Skeletal muscle cell (primary cell): ENCODE measurements at places on chromosomes 16 and 17.
A peak's percentile ranks its signal among the peaks of the same experiment; 100 is the strongest.

DNA sequence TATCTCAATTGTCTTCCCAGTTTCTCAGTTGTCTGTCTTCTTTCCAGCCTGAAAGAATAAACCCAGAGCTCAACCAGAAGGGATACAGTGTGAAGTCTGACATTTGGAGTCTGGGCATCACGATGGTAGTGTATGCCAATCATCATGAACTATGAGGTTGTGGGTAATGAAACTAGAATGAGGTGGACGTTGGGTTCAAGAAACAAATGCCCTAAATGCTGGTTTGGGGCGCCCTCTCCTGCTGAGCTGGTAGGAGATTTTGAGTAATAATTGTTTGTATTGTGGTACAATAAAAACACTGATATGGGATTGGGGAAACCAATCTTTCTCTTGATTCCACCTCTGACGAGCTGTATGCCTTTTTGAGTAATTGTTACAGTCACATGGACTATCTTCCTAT lies 110.4 kb downstream of the MAP2K6 start:
- DNase-seq: no peak

DNA sequence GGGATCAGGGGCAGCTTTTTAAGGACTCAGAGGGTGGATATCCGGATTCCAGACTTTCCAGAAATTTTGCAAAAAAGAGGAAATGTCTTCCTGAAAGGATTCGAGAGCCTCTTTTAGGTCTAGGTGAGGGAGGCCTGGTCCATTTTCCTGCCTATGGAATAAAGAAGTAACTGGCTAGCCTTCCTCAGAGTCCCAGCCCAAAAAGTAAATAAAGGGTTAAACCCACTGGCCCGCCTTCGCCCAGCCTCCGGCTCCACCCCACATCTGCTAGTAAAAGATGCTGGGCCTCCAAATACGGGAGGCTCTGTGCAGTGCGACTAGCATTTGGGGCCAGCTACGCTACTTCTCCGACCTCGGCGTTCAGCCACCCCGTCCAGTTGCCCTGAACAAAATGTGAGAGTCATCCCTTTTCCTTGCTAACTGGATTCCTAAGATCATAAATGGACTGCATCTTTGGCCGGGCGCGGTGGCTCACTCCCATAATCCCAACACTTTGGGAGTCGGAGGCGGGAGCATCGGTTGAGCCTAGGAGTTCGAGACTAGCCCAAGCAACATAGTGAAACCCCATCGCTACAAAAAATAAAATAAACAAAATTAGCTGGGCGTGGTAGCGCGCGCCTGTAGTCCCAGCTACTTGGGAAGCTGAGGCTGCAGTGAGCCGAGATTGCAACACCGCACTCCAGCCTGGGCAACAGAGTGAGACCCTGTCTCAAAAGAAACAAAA lies 824 bp upstream of the MPP2 start:
- no peak for DNase-seq

GRCh38 chr16:66609139-66609510 lies 4.6 kb downstream of the CMTM3 start:
- no peak for DNase-seq

GRCh38 chr17:35084987-35085386 lies 21.5 kb upstream of the RFFL start:
- no peak for DNase-seq

GRCh38 chr16:65069065-65069464 lies 52.8 kb downstream of the CDH11 start:
- peak; percentile 60 for DNase-seq

- DNase-seq: no peak
These were observed 138.3 kb downstream of the SHCBP1 start for GRCh38 chr16:46482895-46483294.

DNA sequence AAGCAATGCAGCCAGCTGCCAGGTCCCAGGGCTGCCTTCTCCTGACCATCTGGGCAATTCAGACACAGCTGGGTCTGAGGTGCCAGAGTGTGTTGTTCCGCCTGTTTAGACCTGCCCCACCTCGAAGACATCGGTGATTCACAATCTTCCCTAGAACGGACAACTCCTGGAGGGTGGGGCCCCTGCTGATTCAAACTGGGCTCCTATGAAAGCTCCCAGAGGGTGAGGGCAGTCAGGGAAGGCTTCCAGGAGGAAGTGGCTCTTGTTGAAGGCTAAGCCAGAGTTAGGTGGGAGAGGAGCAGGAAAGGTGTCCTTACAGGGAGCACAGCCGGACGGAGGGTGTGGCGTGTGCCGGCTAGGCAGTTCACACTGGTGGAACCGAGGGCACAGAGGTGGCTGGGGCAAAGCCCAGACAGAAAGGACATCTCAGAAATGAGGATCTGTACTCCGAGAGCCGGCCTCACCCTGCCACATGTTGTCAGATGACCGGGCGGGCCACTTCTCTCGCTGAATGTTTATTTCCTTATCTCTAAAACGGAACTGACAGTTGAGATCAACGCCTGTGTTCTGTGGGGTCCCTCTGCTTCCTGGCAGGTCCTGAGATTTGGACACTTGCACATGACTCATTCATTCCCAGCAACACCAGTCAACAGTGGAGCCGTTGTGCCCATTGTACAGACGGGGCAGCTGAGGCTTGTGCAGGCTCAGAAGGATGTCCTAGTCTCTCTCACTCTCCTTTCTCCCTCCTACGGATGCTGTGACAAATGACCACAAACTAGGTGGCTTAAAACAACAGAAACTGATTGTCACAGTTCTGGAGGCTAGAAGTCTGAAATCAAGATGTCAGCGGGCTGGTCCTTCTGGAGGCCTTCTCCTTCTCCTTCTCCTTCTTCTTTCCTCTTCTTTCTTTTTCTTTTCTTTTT lies 26.9 kb upstream of the LITAF start:
- DNase-seq: no peak

DNA sequence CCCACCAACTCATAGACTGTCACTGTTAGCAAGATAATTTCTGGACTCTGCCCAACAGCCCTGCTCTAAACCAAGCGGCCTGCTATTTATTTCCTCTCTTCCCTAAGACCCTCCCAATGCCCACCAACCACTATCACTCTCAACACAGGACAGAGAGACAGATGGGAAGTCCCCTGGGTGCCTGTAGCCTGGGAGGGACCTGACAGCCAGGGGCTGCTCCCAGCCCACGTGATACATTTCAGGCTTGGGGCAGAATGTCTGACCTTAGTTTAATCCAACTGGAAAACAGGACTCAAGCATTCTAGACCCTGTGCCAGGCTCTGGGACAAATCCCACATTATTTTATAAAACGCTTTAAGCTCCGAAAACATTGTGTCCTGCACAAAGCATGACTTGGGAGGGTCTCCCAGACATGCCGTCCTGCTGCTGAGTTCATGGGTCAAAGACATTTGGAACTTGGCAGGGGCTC lies 23.6 kb downstream of the XYLT1 start:
- DNase-seq: no peak

GRCh38 chr16:64892835-64893785 lies 228.8 kb downstream of the CDH11 start:
- peak; percentile 89 for DNase-seq

DNA sequence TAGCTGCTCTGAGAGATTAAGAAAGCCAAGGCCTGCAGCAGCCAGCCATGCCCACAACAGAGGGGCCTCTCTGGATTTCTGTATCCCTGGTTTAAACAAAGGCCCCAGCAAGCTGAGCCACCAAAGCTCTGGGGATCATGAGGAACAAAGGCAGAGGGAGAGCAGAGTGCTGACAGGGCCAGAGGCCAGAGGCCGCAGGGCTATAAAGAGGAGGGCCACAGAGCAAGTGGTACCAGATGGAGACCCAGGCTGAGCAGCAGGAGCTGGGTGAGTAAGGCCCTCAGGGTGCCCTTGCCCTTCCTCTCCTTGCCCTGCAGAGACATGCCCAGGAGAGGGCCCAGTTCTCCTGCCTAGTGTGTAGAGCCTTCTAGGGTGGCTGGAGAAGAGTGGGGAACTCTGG lies at the start of gene CRYBA1:
CRYBA1 (plus strand) TSS at position 232 of the 400 bp plus-strand sequence; CDS start at position 237, 5 bp downstream.
- DNase-seq: no peak

DNA sequence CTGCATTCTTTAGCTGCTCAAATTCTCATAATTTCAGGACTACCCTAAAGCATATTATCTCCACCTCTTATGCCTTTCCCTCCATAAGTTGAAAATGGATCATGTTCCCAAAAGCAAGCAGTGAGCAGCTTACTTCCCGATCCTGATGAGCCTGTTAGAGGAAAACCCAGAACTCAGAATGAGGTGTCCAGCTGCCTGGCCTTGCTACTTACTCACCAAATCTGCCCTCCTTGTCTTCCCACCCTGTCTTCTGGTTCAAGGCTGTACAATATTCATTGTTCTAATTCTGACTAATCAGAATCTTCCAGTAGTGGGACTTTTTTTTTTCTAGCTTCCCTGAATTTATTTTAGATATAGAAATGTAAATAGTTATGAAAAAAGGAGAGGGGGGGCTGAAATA lies 10.8 kb downstream of the LYRM1 start:
- no peak for DNase-seq

DNA sequence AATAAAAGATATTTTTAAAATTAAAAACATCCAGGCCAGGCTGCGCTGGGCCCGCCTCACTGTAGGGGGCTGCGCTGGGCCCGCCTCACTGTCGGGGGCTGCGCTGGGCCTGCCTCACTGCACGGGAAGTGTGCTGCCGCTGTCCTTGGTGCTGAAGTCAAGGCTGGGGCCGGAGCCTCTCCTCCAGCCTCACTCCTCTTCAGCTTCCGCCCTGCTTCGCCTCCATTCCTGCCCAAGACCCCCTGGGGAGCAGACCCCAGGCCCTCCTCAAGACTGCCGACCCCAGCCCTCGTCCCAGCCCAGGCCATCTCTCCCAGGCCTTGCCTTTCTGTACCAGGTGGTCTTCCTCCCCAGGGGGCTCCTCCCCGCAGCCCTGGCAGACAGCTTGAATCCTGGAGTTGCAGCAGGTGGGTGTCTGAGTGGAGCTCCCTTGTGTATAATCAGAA lies 26.2 kb downstream of the ENDOV start:
- DNase-seq: no peak

GRCh38 chr17:57631871-57632270 lies 113.2 kb downstream of the CCDC182 start:
- no peak for DNase-seq

GRCh38 chr17:1961189-1961588 lies 63.9 kb downstream of the RTN4RL1 start:
- DNase-seq: no peak

GRCh38 chr16:79097166-79097565 lies 503.4 kb downstream of the MAF start:
- no peak for DNase-seq

DNA sequence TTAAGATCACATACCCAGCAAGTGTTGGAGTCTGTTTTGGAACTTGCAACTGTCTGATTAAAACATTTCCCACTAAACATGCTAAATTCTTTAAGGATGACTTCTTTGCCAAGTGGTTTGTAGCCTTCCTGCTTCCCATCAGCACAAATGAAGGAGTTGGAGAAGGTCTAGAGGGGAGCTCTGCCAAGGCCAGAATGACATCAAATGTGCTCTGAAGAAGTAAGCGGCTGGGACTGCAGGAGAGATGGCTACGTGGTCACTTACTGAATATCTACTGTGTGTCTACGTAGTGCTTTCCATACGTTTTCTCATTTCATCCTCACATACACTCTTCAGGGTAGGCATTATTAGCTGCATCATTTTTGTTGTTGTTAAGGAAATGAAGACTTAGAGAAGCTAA lies 135.7 kb upstream of the NLRP1 start:
- no peak for DNase-seq

DNA sequence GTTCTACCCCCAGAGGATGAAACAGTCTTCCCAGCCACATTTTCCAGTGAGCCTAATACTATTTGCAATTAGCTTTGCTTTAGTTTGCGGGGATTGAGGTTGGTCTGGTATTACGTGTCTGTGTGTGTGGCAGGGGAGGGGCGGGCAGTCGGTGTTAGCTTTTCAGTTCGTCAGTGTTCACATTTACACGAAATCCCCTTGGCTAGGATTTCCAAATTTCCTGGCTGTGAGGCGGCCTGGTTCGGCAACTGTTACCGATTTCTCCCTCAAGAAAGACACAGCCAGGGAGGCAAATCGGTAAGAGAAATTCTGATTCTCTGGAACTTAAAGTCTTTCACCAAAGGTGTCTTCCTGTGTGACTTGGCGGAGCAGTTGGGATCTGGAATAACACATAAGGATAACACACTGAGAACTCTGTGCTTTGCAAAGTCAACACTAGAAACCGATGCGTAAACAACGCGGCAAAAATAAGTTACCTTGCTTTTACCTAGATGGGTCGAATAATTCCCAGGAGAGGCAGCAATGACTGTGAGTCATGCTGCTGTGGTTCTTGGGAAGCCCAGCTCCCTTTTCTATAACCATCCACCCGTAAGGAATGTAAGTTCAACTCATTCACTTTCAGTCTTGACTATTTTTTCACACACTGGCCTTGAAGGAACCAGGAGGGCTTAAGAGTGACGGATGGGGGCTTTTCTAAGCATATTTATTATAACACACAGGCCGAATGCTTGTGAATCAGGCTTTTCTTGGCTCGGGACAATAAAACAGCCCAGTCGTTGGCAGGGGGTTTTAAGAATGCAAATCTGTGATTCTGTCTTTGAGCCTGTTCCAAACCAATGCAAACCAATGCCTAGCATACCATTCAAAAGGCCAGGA lies 24.2 kb downstream of the GPRC5B start:
- DNase-seq: peak; percentile 41

DNA sequence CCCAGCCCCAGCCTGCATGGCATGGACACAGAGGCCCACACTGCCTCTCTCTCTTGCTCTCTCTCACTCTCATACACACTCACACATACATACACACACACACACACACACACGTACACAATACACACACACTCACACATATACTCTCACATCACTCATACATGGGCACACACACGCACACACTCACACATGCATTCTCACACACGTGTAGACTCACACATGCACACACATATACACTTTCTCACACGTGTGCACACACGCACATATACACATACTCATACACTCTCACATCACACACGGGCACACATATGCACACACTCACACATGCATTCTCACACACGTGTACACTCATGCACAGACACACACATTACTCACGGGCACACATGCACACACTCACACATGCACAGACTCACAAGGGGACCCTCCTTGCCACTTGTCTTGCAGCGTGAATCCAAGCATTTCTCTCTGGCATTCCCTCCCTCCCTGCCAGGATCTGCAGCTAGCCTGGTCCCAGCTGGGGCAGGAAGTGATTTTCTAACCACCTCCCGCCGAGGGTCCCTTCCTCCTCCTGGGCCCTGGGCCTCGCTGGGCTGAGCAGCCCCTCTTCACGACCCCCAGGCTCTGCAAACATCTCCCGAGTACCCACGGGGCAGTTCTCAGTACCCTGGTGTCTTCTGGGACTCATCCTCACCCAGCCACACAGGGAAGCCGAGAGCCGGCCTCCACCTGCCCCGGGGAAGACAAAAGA lies 37.5 kb downstream of the IL21R start:
- DNase-seq: no peak
